GM12878 (cell line): ENCODE measurements at places on chromosomes 1 and 21.
A peak's percentile ranks its signal among the peaks of the same experiment; 100 is the strongest.

DNA sequence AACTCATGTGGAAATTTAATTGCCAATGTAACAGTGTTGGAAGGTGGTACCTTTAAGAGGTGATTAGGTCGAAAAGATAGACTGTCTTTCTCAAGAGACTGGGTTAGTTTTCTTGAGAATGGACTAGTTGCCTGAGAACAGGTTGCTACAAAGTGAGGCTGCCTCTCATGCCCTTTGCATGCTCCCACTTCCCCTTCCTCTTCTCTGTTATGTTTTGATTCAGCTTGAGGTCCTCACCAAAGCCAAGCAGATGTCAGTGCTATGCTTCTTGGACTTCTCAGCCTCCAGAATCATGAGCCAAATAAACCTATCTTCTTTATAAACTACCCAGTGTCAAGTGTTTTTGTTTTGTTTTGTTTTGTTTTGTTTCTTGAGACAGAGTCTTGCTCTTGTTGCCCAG is 187.0 kb upstream of the RUNX1 start:
- peak; percentile 51 for DNase-seq

DNA sequence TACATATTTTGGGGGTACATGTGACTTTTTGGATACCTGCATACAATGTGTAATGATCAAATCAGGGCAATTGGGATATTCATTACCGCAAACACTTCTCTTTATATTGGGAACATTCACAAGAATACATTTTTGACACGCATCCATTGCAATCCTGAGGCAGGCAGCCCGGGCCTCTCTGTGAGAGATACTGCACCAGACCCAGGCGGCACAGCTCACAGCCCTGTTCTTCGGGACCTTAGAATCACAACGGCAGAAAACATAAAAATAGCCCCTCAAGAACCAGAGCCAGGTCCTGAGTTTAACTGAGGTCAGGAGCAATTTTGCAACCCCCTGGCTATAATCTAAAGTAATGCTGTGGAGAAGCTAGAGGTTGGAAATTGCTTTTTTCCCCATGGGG is 90.8 kb upstream of the PGBD5 start:
- no peak for DNase-seq

- DNase-seq = no peak
Measured at GRCh38 chr1:156502894-156503697, 2.5 kb upstream of the MEF2D start.

- DNase-seq = no peak
Measured at GRCh38 chr1:216205176-216205575, 218.1 kb downstream of the USH2A start.

DNA sequence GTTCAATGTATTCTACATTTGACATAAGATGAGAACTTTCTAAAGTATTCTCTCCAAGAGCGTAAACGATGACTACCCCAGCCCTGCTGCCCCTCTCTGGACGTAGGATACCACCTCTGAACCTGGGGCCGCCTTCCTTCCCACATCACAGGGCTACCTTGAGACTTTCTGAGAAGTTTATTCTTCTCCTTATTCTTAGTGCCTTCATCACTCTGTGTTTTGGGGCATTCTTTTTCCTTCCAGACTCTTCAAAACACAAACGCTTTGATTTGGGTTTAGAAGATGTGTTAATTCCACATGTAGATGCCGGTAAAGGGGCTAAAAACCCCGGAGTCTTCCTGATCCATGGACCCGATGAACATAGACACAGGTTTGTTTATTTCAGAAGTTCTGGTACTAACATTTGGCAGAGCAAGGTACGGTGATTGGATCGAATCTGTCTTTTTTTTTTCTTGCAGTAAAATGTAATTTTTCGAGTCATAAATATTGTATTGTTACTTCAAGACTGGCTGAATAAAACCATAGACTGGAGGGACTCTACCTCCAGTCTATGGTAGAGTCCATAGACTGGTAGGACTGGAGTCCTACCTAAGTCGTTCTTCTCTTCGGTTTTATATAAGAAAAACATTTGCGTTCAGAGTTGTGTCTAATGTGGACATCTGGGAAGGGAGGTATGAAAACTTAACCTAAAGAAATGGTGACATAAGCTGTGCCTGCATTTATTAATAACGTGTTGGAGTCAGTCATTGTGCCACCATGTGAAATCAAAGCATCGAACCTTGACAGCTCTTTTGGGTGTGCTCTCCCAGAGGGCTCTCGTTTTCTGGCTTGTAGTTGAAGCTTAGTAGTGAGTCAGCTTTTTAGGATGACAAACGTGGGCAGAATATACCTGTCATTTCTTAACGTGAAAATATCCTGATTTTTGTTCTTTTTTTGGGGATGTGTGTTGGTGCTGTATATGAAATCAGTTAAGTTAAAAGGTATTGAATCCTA is 1.2 kb downstream of the MAN1A2 start:
- DNase-seq = no peak

DNA sequence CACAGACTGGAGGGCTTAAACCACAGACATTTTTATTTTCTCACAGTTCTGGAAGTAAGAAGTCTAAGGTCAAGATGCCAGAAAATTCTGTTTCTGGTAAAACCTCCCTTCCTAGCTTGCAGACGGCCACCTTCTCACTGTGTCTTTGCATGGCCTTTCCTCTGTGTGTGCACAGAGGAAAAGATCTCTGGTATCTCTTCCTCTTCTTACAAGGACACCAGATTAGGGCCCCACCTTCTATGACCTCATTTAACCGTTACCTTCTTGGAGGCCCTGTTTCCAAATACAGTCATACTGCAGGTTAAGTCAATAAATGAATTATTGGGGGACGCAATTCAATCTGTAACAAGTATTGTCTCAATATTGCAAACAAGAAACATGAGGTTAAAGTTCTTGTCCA is 63.0 kb upstream of the PRDX6 start:
- DNase-seq = no peak

DNA sequence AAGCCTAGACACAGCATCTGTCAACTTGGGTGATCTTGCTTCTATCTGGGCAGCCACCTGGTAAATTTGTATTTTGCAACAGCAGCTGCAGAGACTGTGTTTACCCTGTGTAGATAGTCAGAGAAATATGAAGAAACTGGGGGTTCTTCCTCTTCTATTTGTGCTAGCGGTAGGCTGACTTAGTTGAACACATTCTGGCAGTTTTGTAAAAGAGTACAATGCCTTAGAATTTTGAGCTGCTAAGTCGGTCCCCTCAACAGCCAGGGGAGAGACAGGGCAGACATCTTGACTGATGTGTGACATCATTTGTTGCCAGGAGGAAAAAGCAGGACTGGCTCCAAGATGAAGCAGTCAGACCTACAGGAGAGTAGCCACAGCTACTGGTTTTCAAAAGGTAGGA is 53.7 kb downstream of the KCNJ6 start:
- no peak for DNase-seq

GRCh38 chr1:77926561-77927357 is 38.3 kb downstream of the NEXN start:
- DNase-seq = peak; percentile 38

DNA sequence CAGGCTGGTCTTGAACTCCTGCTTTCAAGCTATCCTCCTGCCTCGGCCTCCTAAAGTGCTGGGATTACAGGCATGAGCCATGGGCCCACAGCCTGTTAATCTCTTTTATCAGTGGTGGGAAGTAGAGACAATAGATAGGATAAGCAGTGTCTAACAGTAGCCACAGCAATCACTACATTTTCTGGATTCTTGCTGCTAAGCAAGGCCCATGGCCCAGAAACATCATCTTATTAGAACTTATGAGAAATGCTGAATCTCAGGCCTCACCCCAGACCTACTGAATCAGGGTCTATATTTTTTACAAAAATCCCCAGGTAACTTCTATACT is 29.7 kb downstream of the IGFN1 start:
- DNase-seq = no peak

DNA sequence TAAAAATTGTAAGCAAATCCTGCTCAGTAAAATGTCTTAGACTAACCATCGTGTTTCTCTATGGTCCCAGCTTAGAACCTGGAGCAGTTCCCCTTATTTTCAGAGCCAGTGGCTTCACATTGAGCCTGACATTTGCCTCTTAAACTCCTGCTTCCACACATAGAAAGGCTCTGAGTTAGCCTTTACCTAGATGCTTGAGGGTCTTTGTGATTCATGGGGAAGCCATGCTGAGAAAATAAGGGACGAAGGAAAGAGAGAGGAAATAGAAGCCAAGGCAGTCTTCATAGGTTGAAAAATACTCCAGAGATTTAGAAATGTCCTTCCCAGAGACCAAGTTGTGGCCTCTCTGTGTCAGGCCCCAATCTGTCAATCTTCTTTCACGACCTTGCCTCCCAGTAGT is 16.1 kb upstream of the RBBP5 start:
- no peak for DNase-seq

GRCh38 chr1:116948046-116948445 is 38.3 kb downstream of the PTGFRN start:
- no peak for DNase-seq

GRCh38 chr21:34369741-34370140 is 5.6 kb upstream of the SMIM11 start:
- DNase-seq = no peak

GRCh38 chr1:53615101-53615500 is 123.9 kb downstream of the GLIS1 start:
- DNase-seq = no peak

- DNase-seq = no peak
Measured at GRCh38 chr21:37593015-37593414, 226.4 kb downstream of the DYRK1A start.
